ENCODE measurements at places on chromosomes 2 and 18. TPM values are rescaled to one million over a fixed set of nuclear protein-coding genes. Genes with fewer than 3 reads are reported as not detected.

PID1 gene
- total RNA-seq = 6.9 TPM

ANKRD30BL gene
- not detected for total RNA-seq

UGT1A8 gene
- not detected for total RNA-seq

STARD6 gene
- total RNA-seq = 0.28 TPM

DPP10 gene
- not detected for total RNA-seq

HOXD13 gene
- not detected for total RNA-seq

CFC1 gene
- not detected for total RNA-seq

SMYD1 gene
- total RNA-seq = not detected

ERFE gene
- total RNA-seq = 2.8 TPM

Data from regular cardiac myocyte (primary cell).